Right forelimb (tissue), 1 donor: ENCODE measurements at places on chromosomes 1 and 21.

DNA sequence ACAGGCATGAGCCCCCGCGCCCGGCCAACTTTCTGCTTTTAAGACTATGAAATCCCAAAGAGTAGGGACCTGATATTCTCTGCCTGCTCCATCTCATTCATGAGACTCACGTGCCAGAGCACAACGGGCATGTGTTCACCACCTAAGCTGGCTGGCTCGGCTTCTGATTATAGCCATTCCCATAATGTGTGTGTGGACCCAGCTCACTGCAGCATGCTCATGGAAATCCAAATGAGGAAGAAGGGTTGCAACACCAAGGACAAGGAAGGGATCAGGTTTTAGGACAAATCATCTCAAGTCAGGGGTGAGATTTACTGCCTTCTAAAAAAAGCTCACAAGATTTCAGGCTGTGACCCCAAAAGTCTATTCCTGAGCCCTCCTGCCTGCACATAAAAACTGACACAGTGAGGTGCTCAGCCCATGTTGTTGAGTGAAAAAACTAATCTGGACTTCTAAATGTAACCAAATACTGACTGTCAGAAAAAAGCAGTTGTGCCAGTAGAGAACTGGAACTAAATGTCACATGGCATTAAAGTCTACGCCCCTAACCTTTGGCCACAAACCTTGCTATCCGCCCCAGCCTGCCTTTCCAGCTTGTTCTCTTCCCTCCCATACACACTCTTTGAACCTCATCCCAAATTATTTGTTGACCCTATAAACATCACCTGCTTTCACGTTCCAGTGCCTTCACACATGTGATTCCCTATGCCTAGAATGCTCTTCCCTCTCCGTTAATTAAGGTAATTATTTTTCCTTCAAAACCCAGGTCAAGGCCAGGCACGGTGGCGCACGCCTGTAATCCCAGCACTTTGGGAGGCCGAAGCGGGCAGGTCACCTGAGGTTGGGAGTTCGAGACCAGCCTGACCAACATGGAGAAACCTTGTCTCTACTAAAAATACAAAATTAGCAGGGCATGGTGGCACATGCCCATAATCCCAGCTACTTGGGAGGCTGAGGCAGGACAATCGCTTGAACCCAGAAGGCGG, 9.1 kb upstream of the COA7 start:
- no peak for DNase-seq

GRCh38 chr1:111481387-111482221, 7.8 kb downstream of the C1orf162 start:
- DNase-seq: peak; percentile 78

DNA sequence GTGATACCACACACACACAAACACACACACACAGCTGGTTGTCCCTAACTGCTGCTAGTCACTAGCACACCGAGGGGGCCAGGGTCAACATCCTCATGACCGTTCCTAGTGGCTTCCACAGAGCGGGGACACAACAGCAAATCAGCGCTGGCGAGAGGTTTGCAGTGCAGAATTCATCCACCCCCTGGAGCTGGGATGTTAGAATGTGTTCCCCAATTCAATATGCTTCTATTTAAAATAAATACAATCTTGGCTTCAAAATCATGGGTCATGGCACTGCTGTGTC, 16.2 kb upstream of the C2CD2 start:
- no peak for DNase-seq

GRCh38 chr1:91682882-91683597, 182.4 kb downstream of the CDC7 start:
- no peak for DNase-seq

GRCh38 chr1:15736038-15736891, at the start of gene SLC25A34:
SLC25A34 (plus strand) TSS chr1:15736258; CDS start chr1:15736486, 228 bp downstream.
- DNase-seq: peak; percentile 73
